ENCODE measurements at places on chromosomes 7 and 10.
A peak's percentile ranks its signal among the peaks of the same experiment; 100 is the strongest.

- no peak for DNase-seq
Measured at GRCh38 chr7:151051108-151051507, 2.8 kb downstream of the ASIC3 start.

DNA sequence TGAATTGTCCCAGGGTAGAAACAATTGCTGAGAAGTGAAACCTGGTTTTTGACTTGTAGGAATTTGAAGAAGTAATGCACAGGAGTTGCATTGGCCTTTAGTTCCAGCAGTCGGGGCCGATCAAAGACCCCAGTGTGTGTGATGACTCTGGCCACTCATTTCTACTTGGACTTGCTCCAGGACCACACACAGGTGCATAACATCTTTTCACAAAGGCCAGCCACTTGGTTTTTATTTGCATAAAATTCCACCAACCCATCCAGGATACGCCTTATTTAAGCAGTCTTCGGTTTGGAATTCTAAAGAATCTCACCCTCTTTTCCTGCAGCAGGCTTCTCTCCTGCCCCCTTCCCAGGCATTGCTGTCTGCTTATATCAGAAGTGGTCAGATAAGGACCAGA lies 162.0 kb upstream of the HABP2 start:
- no peak for DNase-seq

GRCh38 chr7:84666651-84667050 lies 472.1 kb upstream of the SEMA3A start:
- DNase-seq, result peak; percentile 6

GRCh38 chr10:78847485-78847884 lies 221.3 kb upstream of the ZMIZ1 start:
- DNase-seq, result no peak

Measured in NCI-H1417 treated with DMSO at 0.1 percent for 48 hours (cell line).